Thoracic aorta (tissue), 2 donors: ENCODE measurements at places on chromosomes 16 and 17.

GRCh38 chr17:4498461-4499397 lies at the start of gene SPNS2:
SPNS2 (plus strand) TSS chr17:4498881; CDS start chr17:4499048, 167 bp downstream.
- DNase-seq, result no peak

DNA sequence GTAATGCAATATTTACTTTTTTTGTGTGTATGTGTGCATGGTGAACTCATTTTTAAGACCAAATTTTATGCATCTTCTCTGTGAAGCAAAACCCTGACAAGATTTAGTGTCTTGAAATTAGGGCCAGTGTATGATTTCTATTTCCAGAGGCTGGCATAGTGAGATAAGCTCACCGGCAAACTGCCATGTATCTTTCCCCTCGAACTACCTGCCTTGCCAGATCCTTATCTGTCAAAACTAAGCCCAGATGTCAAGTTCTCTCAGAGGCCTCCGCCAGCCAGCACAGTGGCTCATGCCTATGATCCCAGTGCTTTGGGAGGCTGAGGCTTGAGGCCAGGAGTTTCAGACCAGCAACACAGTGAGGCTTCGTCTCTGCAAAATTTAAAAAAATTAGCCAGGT lies 10.0 kb downstream of the USP32 start:
- no peak for DNase-seq

- DNase-seq, result no peak
These were observed 2.7 kb upstream of the CES1 start for GRCh38 chr16:55835581-55835980.

GRCh38 chr16:50498431-50499155 lies 49.6 kb upstream of the NKD1 start:
- peak; percentile 18 for DNase-seq
